Suppressor macrophage treated with lipopolysaccharide for 4 hours (primary cell): ENCODE measurements at places on chromosomes 11 and 22.

DNA sequence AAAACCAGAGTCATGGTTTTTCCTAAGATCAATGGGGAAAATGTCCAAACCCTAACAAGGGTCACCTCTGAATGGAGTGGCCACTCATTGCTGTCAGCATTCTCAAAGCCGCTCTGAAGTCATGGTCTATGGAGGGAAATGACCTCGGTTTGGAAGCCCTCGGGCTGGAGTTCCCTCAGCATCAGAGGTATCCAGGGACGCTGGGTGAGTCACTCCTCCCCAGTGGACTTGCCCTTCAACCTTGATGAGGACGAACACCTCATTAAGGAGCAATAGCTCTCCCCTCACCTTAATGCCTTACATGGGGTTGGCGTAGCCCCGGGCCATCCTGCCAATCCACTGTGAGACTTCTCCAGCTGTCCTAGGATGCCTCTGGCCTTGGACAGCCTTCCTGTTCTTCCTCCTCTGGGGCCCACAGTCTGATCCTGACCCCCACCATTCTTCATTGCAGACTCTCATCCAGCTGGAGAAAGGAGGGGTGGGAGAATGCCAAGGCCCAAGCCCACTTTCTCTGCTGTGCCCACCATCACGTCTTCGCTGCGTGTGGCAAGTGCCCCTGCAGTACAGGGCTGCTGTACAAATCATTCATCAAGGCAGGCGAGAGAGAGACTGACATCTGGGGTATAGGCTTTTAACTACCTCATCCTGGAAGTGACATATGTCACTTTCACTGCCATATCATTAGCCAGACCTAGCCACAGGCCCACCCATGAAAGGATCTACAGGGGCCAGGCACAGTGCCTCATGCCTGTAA is 25.4 kb upstream of the MYH9 start:
- DNase-seq: no peak

- DNase-seq: no peak
These were observed 32.2 kb upstream of the EHF start for GRCh38 chr11:34588701-34589100.

DNA sequence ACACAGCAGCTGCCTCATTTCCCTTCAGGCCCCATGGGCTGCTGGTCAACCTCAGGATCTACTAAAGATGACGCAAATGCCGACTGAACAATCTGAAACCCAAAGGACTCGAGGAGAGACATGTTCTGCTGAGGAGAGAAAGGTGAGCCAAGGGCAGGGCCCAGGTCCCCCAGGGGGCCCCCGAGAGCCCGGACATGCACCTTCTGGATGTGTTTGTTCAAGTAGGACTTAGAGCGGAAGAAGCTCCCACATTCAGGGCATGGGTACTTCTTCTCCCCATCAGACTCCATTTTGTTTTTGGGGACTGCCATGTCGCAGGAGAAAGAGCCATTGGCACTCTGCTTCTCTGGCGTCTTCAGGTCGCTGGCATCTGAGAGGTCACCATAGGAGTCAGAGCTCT is 19.3 kb downstream of the PATZ1 start:
- DNase-seq: no peak

GRCh38 chr22:20107951-20108756 is 7.8 kb upstream of the RANBP1 start:
- DNase-seq: no peak

GRCh38 chr22:37032535-37033460 is 13.3 kb downstream of the MPST start:
- no peak for DNase-seq

DNA sequence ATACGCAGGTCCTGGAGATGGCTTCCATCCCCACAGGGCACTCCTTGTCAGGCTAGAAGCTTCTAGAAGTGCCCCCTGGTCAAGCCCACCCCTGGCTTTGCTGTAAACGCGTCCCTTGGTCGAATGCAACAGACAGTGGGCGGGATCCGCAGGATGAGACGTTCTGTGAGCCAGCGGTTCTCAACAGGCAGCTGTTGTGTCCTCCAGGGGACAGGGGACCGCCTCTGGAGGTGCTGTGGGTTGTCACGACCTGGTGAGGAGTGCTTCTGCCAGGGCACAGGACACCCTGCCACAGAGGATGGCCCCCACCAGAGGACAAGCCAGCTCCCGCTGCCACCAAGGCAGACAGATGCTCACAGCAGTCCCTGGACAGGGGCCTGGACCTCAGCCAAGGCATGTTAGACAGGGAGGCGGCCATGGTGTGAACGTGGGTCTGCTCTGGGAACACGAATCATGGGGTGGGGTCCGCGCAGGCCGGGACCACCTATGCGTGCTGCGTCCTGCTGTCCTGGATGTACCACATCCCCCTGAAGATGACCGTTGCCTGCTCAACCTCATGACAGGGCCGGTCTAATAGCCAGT is 11.7 kb downstream of the CRELD2 start:
- no peak for DNase-seq
